ENCODE measurements at places on chromosomes 12 and 14.

DNA sequence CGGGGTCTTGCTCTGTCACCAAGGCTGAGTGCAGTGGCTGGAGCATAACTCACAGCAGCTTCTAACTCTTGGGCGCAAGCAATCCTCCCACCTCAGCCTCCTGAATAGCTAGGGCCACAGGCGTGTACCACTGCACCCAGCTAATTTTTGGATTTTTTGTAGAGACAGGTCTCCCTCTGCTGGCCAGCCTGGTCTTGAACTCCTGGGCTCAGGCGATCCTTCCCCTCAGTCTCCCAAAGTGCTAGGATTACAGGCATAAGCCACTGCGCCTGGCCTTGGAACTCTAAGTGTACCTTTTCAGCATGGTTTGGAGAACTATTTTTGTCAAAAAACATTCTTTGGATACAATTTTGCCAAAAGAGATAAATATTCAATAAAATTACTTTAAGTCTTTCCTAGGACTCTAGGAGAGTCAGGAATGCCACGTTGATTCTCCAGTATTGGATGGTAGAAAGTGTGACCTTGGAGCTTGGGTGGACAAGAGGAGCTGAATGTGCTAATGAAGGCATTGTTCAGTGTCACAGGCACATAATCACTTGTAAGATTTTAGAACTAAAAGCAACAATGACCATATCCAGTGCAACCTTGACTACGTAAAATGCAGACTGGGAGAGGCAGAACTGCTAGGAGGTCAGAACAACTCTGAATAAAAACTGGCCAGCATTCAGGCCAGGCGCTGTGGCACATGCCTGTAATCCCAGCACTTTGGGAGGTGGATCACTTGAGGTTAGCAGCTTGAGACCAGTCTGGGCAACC is 2.8 kb downstream of the SRSF9 start:
- no peak for DNase-seq

GRCh38 chr14:60773558-60773957 is 39.0 kb downstream of the MNAT1 start:
- no peak for DNase-seq

DNA sequence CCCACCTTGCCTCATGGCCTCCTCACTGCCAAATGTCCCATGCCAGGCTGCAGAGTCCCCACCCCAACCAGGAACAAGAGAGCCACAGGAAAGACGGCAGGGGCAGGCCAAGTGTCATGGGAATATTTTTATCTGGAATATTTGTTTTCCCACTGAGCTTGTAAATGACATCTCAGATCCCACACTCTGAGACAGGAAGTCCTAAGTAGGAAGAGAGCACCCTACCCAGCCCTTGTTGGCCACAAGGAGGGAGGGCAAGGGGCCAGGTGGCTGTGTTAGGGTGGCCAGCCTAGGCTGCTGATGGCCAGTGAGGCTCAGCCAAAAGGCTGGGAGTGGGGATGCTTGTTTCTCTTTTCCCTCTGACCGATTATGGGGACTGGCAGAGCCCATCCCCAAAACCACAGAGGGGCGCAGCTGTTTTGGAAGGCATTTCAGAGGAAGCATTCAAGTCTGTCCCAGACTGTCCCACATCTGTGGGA is 7.7 kb upstream of the MEG3 start:
- no peak for DNase-seq

DNA sequence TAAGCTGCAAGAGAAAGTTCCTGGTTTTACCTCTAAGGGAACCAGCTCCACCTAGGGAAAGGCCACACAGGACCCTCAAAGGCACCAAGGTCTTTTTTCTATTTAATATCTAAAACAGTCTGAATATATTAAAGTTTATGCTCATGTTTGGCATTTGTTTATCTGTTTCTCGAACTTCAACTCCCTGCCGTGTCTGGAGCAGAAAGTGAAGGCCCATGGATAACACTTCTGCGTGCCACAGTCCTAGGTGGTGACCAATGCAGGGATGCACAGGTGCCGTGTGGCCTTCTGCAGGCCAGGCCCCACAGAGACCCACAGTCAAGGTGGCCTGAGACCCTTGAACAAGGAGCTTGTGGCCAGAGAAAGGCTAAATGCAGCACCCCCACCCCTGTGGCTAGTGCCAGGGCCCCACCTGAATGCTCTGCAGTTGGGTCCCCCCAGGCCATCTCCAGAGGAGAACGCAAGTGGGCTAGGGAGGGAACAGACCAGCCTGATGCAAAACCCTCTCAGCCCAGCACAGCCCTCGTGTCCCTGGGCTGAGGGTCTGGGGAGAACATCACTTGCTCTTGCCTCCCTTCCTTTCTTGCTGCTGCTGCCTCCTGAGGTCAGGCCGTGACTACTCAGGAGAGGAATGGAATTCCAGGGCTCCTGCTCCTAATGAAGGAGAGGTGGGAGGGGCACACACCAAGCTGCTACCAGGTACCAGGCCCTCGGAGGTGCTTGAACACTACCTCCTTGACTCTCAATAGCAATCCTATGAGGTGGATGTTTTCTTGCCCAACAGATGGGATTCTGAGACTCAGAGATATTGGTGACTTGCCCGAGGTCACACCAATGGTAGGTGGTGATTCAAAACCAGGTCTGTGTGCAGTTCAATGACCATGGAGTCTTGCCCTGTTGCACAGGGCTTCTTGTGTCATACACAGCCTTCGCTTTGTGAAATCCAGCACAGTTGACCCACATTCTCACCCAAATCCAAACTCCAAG is 45.4 kb downstream of the PSMA6 start:
- no peak for DNase-seq

GRCh38 chr12:31714406-31715271 is 14.2 kb downstream of the AMN1 start:
- DNase-seq, result no peak

GRCh38 chr14:67490196-67490595 is 1.7 kb upstream of the TMEM229B start:
- no peak for DNase-seq

DNA sequence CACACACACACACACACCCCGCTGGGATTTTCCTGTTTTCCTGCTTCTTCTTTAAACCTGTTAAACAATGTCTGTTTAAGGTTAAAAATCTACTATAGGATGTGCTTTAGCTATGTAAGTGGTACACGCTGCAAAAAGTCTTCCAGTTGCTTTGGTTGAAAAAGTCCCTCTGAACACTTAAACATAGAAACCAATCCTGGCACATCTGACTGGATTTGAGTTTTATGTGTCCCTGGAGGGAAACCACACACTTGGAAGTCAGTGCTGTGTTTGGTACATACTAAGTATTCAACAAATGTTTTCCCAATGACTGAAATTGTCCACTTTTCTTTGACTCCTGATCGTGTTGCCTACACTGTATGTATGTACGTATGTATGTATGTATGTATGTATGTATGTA is 22.0 kb downstream of the CFL2 start:
- no peak for DNase-seq

DNA sequence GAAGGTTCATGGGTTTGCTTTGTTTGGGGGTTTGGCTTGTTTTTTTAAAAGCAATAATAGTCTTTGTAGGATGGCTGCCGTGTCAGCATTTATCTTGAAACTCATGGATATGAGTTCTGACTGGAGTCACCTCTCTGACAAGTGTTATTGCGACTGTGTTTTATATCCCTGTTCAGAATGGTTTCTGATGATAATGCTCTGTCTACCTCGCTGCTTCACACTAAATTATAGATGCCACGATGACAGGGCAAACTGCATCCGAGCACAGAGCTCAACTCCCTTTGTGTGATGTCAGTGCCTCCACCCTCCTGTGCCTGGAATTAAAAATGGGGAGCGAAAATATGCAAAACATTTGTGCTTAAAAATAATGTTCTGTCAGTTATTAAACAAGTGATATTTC is 250.8 kb downstream of the EGLN3 start:
- DNase-seq, result no peak

GRCh38 chr14:21985081-21985480 is 311.5 kb upstream of the OR4E1 start:
- DNase-seq, result no peak

DNA sequence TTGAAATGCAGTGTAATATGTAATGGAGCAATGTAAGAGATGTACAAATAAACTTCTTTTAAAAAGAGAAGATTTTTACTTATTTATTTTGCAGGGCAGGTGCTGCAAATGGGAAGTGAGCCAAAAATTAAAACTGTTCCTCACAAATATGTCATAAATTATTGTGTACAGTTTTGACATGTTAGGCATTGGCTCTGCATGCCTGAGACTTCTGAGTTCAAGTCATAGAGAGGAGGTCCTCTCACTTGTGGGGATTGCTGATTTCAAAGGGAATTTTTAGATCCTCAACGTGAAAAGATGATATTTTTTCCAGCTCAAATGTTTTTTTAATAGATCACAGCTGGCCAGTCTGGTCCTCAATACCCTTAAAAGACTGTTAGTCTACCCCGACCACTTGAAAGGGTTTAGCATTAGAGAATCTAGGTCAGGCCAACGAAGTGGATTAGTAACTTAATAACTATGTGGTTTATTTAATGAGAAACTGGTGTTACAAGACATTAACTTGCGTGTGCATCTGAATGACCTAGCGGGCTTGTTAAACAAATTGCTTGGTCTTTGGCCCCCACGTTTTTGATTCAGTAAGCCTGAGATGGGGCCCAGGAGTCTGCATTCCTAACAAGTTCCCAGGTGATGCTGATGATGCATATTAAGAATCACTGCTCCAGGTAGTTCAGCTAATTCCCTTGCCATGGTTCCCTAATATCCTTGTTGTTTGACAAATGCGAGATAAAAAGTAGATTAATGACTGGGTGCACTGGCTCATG is 30.9 kb upstream of the WDR89 start:
- no peak for DNase-seq

- DNase-seq, result no peak
Measured at GRCh38 chr12:116784238-116784612, 46.1 kb downstream of the RNFT2 start.

- DNase-seq, result no peak
Measured at GRCh38 chr12:64147011-64147631, 75.0 kb downstream of the KICS2 start.

DNA sequence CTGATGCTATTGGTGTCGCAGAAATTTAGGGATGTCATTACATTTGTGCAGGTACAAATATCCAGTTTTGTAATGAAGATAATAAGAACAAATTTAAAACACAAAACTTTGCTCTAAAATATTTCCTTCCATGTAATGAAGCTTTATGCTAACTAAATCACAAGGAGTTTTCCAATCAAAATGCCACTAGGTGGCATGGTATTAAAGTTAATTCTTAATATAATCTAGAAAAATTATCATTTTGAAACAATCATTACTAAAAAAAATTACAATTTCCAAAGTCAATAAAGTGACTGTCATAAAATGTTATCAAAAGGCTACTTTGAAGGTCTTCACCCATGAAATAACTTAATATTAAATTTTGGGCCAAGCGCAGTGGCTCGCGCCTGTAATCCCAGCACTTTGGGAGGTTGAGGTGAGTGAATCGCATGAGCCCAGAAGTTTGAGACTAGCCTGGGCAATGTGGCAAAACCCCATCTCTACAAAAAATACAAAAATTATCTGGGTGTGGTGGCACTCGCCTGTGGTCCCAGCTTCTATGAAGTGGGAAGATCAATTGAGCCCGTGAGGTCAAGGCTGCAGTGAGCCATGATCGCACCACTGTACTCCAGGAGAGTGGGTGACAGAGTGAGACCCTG is 77.4 kb downstream of the KIF21A start:
- DNase-seq, result no peak

DNA sequence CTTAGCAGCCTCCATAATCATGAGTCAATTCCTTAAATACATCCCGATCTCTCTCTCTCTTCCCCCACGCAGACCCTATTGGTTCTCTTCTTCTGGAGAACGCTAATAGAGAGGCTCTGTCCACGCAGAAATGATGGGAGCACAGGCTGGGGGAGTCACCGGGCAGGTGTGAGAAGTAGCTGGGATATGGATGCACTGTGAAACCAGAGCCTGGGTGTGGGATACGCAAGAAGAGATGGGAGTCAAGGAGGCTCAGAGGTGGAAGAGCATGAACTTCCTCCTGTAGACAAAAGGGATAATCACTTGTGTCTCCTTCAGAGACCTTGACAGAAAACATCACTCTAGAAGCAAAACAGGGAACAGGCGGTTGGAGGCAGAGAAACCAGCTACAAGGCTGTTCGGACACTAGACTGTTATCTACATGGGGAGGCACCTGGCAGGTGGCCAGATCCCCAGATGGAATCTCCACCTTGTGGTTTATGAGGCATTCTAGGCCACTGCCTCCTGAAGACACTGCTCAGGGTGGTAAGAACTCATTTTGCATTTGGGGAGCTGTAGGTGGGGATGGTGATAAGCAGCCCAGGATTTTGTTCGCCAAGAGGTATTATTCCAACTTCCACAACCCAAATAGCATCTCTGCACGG is 7.2 kb upstream of the SELPLG start:
- DNase-seq, result no peak

Data from nucleus accumbens (tissue), 56 donors.